ENCODE measurements at places on chromosomes 6 and 20.

DNA sequence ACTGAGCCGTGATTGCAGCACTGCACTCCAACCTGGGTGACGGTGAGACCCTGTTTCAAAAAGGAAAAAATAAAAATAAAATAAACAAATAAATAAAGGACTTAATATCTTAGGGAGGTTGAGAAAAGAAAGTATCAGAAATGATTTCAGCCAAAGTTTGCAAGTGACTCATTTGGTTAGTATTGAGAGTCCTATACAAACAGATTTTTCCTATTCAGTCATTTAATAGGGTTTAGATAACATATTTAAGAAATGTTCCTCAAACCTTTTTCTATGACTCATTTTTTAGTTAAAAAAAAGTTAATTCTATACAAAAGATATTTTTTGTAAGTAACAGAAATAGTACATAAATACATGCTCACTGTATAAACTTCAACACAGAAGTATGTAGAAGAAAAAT, 235.1 kb downstream of the GJA1 start:
- DNase-seq: no peak

DNA sequence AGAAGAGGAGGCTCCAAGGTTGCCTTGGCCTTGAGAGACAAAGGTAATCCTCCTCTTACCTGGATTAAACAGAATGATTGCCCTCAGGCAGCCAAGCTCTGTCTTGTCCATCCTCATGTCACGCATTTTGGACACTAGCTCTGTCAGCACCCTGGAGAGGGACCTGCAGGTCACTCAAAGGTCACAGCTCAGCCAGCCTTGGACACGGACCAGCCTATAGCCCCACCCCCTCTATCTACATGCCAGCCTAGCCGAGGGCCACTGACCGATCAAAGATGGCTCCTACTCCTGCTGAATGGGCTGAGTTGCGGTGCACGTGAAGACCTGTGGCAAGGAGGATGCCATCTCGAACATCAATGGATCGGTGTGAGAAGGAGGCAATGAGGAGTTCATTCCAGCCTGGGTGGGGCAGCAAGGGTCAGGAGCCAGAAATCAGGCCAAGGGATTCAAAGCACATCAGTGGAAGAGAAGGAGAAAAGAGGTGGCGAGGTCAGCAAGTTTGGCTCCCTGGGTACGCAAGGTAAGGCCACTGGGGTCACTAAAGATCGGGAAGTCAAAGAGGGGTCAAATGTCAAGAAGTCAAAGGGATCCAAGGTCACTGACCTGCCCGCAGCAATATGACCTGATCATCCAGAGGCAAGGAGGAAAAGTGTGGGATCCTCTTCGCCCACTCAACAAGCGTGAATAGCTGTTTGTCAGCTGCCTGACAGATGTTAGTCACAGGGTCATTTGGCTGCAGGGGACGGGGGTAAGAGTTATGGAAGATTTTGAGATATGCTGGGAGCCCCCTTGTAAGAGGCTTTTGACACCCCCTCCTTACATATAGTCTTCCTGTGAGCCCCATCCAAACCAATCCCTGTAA, 3.3 kb upstream of the COL11A2 start:
- no peak for DNase-seq

GRCh38 chr6:8644306-8644705, 209.0 kb upstream of the SLC35B3 start:
- DNase-seq: no peak

- DNase-seq: no peak
Observed at GRCh38 chr20:10898552-10898951, 224.8 kb upstream of the JAG1 start.

- no peak for DNase-seq
Observed at GRCh38 chr6:142699391-142699790, 245.6 kb downstream of the HIVEP2 start.

DNA sequence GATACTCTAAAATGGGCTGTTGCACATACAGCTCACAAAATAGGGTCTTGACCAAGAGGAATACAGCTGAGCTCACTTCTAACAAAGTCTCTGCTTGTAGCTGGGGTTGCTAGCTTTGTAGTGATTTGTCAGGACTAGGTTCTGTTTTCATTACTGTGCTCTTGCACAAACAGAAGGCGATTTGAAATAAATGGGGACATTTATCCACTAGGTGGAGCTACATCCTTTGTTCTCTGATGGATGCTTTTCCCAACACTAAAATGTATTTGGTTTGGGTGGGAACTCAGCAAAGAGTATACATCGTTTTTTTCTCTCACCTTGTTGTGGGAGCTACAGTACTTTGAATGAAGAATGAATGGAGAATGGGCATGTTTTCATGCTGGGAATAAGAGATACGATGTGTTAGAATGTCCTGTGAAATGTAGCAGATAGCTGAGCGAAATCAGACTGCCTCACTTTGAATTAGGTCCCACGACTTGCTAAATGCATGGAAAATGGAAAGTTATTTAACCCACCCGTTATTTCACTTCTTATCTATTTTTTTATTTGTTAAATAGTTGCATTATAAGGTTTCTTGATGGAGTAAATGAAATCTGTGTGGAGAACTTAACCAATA, 494.7 kb upstream of the MAP3K7 start:
- no peak for DNase-seq

DNA sequence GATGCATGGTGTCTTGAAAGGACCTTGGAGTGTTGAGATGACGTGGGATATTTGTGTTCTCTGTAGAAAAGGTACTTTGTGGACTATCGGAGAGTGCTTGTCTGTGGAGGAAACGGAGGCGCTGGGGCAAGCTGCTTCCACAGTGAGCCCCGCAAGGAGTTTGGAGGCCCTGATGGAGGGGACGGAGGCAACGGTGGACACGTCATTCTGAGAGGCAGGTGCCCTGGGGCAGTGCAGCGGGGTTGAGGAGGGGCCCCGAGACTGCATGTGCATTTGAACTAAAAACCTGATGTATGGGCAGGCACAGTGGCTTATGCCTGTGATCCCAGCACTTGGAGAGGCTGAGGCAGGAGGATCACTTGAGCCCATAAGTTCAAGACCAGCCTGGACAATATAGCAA, 12.9 kb downstream of the MTG2 start:
- no peak for DNase-seq

DNA sequence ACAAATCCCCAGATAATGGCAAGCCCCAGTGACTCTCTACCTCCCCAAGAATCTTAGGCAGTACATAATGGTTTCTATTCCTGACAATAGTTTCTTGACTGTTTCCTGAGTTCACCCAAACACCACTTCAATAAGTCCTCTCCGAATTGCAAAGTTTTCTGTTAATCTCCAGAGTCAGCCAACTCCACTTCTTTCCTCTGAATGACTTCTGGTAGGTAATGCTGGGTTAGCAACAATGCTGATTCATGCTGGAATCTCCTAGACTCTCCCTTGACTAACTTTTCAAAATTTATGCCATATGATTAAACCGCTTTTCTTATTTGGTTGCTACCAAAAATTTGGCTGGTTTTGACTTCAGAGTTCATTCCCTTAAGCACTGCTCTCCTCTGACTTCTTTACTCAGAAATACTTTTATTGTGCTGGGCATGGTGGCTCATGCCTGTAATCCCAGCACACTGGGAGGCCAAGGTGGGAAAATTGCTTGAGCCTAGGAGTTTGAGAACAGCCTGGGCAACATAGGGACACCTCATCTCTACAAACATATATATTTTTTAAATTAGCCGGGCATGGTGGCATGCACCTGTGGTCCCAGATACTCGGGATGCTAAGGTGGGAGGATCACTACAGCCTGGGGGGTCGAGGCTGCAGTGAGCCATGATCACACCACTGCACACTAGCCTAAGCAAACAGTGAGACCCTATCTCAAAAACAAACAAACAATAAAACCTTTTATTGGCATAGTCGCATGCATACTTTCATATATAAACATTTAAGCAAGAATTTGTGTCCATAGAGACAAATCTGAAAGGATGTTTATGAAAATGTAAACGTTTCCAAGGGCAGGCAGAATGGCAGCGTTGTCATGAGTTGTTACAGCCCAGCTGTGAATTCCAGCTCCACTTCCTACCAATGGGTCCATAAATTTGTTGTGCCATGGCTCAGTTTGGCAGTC, 249.3 kb upstream of the PLN start:
- no peak for DNase-seq

- no peak for DNase-seq
Observed at GRCh38 chr6:89585154-89585553, 53.4 kb downstream of the LYRM2 start.

DNA sequence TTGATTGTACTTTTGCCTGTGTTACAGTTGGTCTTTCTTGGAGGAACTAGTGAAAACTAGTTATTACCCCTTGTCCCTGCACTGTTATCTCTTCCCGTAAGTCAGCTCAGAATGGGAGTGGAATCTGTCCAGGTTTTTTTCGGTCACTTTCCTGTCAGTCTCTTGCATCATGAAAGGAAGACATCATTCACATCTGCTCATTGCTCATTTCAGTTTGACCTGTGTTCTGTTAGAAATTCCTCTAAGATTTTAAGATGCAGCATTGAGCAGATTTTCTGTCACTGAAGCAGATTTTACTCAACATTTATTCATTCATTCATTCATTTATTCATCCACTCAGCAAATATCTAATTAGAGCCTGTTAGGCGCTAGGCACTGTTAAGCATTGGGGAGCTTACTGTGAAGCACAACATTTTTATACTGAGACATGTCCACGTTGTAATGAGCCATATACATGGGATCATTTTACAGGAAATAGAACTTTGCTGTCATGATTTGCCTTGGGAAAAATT, 33.1 kb upstream of the HINT3 start:
- no peak for DNase-seq

DNA sequence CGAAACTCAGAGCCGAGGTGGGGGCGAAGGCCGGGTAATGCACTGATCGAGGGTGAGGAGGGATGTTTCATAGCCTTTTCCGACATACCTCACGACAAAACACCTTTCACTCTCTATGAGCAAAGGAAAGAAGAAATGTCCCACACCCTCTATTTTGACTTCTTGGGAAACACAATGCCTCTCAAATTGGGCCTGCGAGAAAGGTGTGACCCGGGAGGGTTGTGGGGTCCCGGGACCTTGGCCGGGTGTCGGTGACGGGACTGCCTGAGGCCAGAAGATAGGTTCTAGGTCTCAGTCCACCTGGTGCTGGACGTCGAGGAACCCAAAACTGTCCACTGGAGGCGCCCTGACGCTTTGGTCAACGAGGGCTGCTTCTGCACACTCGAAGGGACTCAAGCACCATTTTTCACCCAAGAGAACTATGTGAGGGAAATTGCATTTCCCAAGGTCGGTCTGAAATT, 41.1 kb upstream of the OSTM1 start:
- no peak for DNase-seq

DNA sequence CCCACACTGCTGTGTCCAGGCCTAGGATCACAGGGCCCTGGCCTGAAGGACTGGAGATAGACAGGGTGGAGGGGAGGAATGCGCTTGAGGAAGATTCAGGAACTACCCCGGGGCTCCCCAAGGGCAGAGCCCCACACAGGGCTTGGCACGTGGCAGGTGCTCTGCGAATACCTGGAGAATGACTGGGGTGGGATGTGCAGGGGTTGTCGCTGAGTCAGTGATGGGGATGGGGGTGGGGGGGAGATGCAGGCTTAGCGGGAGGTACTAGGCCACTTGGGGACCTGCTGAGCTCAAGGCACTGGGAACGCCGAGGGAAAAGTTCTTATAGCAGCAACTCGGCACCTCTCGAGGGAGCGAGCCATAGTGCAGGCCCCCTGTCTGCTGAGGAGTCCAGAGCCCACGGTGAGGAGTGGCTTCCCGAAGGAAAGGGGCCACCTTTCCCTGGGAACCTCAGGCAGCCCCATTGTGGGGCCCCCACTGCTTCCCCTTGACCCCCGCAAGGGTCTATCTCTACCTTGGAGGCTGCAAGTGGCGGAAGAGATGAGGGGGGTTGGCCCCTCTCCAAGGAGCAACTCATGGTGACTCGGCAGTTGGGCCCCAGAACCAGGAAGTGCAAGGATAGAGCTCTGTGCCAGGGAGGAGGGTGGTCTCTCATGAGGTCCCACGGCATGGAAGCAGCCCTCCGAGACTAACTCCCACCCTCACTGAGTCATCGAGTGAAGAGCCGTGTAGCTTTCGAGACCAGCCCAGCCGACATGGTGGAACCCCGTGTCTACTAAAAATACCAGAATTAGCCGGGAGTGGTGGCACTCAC, 33.1 kb downstream of the SRC start:
- no peak for DNase-seq

DNA sequence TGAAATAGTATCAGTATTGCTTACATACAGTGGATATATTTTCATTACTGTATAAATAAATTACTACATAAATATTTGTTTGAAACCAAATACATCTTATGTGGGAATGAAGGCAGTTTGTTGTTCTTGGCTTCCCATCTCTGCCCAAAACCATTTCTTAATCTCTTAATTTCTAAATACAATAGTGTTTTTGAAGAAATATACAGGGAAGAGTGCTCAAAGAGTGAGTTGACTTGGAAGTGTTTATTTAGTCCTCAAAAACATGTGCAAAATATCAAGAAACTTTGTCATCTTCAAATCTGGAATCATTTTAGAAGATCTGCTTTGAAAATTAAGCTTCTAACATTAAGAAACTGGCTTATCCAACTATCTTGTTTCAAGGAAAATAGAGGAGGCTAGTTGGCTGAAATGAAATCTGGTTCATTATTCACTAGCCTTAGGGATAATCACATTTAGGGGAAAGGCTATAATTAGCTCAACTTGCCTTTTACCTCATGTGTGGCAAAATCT, 259.8 kb upstream of the FLRT3 start:
- no peak for DNase-seq

DNA sequence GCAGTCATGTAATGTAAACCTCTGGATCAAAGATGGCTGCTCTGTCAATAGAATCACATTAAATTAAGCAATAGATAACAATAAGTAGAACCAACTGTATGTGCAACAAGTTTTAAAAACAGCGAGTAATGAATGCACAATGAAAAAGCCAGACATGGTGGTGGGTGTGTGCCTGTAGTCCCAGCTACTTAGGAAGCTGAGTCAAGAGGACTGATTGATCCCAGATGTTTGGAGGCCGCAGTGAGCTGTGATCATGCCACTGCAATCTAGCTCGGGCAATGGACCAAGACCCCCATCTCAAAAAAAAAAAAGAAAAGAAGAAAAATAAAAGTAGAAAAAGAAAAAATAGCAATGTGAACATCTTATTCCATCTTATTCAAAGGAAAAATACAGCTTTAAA, 558.7 kb upstream of the MMS22L start:
- no peak for DNase-seq

DNA sequence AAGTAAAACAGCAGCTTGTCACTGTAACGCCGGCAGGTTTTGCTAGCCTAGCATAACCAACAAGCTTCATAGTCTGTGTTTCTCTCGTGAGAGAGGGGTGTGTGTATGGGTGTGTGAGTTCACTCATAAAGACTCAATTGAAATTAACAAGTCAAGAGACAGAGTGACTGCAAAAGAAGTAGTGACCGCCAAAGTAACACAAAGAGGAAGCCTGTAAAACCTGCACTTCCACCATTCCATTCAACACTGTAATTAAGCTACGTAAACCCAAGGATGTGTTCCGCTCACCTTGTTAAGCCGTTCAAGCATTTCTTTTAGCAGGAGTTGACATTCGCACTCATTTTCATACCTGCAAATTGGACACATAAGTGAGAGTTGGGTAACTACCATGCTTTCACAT, 6.6 kb downstream of the BFSP1 start:
- no peak for DNase-seq

- no peak for DNase-seq
Observed at GRCh38 chr6:126176282-126176681, 163.6 kb upstream of the CENPW start.

- no peak for DNase-seq
Observed at GRCh38 chr6:130150906-130151305, 71.8 kb downstream of the SAMD3 start.
